ENCODE measurements at places on chromosomes 7 and 10.

DNA sequence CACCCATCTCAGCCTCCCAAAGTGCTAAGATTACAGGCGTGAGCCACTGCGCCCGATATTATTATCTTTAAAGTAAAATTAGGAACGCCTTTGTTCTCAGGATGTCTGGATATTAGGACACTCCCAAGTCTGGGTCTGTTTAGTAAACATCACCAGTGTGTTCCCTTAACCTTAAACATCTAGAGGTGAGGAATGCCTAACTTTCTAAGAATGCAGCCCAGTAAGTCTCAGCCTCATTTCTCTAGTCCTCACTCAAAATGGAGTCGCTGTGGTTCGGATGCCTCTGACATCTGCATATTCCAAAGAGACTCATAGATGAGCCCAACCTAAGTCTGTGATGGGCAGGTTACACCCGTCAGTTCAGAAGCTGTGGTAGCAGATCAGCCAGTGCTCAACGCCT is 4.3 kb upstream of the INSYN2A start:
- DNase-seq = no peak

DNA sequence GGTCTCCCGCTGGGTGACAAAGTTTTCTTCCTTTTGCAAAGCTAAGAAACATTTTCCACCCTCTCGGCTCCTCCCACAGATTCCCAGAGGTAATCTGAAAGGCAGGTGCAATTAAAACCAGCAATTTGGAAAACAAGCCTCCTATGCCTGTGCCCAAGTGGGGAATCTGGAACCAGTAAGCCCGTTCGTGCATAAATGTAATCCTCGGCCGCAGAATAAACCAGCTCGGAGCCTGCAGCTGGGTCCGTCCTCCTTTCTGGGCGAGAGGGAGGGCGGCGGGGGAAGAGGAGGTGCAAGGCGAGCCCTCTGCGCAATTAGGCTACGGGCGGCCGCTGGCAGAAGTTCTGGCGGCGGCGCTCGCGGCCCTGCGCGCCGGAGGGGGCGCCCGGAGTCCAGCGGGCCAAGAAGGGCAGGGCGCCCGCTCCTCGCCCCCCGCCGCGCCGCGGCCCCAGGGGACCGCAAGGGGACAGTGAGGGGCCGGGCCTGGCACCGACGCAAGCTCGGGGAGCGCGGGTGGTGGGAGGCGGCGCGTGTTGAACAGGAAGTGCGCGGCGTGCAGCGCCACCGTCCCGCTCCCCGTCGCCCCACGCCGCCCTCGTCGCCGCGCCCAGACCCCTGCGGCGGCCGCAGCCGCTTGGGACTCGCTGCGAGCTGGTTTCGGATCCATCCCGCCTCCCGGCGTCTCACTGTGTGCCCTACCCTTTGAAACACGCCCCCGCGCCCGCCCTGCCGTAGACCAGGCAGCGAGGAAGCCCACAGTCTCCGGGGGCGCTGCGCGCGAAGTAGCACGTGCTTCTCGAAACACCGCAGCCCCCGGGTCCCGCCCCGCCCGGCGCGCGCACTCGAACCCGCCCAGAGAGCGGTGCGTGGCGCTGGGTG is at the start of gene PRKAG2:
PRKAG2 (minus strand) TSS at position 217 of the 879 bp plus-strand sequence. CDS start 495 bp downstream, outside the sequence.
- peak; percentile 77 for DNase-seq

- no peak for DNase-seq
Measured at GRCh38 chr7:115097175-115097671, 175.3 kb downstream of the MDFIC start.

DNA sequence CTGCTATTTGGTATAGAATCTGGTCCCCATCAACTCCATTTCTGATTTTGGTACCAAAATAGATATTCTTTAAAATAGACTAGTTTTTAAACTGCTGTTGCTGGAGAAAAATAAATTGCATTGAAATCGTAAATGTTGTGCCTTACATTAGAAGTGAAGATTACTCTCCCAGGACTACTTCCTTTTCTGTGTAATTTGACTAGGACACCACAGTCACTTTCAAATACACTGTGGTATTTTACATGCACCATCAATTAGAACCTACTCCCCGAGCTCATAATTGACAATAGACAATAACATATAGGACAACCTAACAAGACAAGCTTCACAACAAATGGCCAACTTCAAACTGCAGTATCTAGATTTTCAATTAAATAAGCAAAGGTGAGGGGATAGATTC is 211.5 kb downstream of the DGKB start:
- DNase-seq = no peak

GRCh38 chr10:57018452-57018851 is 657.4 kb upstream of the ZWINT start:
- no peak for DNase-seq

GRCh38 chr7:84230491-84230890 is 35.9 kb upstream of the SEMA3A start:
- no peak for DNase-seq

DNA sequence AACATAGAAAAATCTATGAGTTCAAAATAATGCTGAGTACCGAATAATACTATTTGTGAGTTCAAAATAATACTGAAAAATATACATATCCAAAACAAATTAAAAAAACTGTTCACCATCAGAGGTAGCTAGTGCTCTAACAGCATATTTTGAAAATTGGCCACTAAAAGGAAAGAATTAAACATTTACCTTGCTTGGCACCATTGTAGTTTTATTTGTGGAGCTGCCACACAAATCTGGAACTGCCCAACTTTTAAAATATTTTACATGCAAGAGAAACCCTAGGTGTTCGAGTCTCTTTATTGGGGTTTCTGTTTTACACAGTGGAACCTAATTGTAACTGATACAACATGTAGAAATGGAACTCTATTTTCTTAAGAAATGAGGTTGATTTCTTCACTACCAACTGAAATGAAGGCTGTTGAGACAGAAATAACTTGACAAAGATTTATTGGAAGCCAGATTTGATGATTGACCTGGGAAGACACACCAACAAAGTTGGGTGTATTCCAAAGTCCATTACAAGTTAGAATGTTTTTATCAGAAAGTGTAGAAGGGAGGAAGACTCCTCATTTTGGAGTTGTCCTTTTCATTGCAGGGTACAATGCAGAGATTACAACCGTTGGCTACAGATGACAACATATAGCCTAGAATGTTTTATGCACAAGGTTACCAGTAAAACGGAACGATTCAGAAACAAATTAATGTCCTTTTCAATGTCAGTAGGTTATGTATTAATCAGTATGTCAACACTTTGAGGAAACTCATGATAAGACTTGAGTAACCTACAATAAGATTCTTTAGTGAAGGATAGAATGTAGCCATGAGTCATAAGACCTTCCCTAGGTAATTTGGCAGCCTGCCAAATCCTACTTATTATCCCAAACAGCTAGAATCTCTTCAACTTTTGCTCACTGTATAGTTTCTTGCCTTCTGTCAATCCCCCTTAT is 73.8 kb upstream of the PAPSS2 start:
- no peak for DNase-seq

DNA sequence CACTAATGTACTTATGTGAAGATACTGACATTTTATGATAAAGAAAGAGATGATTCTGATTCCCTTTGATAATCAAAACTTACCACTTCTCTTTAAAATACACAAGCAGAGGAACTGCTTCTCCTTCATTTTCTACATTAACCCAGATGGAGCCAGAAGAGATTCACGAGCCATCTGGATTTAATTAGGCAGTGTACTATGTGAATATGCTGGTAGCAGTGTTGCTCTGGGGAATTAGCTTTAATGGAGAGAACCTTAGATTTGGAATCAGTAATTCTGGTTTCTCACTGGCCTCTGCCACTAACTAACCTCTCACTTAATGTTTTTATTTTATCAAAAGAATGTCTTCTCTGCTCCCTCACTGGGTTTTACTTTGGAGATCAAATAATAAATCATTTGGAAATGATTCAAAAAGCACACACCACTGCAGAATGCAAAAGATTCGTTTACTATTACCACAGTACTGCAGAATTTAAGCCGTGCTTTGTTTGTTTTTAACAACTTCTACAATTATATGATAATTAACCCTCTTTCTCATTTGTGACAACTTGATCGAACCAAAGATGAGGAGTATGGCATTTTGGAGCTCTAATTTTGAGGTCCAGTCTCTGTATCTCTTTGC is 77.5 kb upstream of the PHYHIPL start:
- no peak for DNase-seq
